ENCODE measurements at places on chromosomes 2 and 18.

DNA sequence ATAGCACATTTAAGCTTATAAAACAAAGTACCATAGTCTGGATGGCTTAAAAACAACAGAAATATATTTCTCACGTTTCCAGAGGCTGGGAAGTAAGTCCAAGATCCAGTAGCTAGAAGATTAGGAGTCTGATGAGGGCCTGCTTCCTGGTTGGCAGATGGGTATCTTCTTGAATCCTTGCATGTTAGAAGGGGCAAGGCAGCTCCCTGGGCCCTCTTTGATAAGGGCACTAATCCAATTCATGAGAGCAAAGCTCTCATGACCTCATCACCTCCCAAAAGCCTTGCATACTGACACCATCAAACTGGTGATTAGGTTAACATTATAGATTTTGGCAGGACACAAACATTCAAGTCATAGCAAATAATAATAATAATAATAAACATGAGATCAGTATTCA, 146.4 kb downstream of the CCDC102B start:
- no peaks in the 10 kb centered on the region for H3K27me3 ChIP-seq
- no peak overlapping the region for H3K4me3 ChIP-seq
- no peaks in the 10 kb centered on the region for H3K4me1 ChIP-seq

- H3K4me3 ChIP-seq, result no peak overlapping the region
- peak overlapping the region; percentile 79 for H3K27ac ChIP-seq
- H3K36me3 ChIP-seq, result no peaks in the 10 kb centered on the region
- H3K27me3 ChIP-seq, result no peaks in the 10 kb centered on the region
- peaks cover 20% of the 10 kb centered on the region for H3K4me1 ChIP-seq
These were observed 4.7 kb upstream of the ORC2 start for GRCh38 chr2:200968162-200968561.

GRCh38 chr2:65397122-65397521, 35.3 kb downstream of the SPRED2 start:
- H3K36me3 ChIP-seq, result no peaks in the 10 kb centered on the region
- H3K4me3 ChIP-seq, result no peak overlapping the region
- H3K4me1 ChIP-seq, result peaks cover 13% of the 10 kb centered on the region
- H3K27ac ChIP-seq, result no peak overlapping the region
- H3K27me3 ChIP-seq, result no peaks in the 10 kb centered on the region

DNA sequence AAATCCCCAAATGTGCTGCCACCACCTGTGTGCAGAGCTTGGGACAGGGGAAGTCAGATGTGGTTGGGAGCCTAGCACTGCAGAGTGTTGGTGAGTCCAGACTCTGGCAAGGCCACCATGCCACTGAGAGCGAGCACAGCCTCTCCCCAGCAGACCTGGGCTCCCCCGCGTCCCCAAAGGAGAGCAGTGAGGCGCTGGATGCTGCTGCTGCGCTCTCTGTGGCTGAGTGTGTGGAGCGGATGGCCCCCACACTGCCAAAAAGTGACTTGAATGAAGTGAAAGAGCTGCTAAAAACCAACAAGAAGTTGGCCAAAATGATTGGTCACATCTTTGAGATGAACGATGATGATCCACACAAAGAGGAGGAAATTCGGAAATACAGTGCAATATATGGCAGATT, 10.7 kb downstream of the NAB1 start:
- no peaks in the 10 kb centered on the region for H3K27me3 ChIP-seq
- H3K4me3 ChIP-seq, result no peak overlapping the region
- DNase-seq, result no peak
- no peak overlapping the region for H3K27ac ChIP-seq
- H3K36me3 ChIP-seq, result peaks cover 4% of the 10 kb centered on the region
- H3K4me1 ChIP-seq, result no peaks in the 10 kb centered on the region

DNA sequence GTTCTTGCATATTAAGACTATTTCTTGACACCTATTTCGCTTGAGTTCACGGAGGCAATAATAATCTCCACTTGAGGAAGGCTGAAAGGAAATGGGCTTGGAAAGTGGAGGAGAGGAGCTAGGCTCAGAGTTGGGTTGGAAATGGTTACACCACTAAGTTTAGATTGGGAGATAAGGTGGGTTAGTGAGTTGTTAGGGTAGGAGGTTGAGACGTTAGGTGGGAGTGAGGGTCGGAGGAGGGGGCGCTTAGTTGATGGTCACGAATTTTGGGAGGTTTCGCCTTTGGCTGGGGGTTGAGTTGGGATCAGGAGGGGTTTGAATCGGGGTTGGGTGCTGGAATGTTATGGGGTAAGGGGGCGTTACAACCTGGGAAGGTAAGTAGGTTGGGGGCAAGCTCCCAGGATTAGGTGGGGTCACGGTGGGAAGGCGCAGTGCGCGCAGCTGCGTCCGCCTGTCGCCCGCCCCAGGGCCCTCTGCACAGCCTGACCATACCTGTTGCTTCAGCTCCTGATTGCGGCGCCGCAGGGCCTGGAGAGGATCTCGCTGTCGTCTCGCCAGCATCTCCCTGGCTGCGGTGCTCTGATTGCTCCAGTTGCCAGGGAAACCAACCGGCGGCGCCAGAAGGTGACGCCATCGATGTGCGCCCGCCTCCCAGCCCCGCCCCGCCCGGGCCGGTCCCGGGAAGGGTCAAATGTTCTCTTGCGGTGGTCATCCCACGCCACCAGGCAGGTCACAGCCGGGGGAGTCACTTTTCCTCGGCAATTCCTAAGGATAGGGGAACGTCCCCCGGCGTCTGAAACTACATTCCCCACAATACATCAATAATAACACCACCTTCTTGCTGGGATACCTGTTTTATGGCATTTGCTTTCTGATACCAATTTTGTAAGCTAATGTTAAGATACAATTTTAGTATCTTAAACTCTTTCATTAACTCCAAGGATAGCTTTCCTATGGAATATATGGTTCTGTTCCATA, at the start of gene NPHP1:
NPHP1 (minus strand) TSS at position 606 of the 978 bp plus-strand sequence; CDS start at position 561, 45 bp downstream.
- H3K36me3 ChIP-seq, result no peaks in the 10 kb centered on the region
- H3K27me3 ChIP-seq, result no peaks in the 10 kb centered on the region
- H3K27ac ChIP-seq, result no peak within 1 kb of the TSS
- DNase-seq, result peak; percentile 92
- H3K4me1 ChIP-seq, result no peaks in the 10 kb centered on the region

DNA sequence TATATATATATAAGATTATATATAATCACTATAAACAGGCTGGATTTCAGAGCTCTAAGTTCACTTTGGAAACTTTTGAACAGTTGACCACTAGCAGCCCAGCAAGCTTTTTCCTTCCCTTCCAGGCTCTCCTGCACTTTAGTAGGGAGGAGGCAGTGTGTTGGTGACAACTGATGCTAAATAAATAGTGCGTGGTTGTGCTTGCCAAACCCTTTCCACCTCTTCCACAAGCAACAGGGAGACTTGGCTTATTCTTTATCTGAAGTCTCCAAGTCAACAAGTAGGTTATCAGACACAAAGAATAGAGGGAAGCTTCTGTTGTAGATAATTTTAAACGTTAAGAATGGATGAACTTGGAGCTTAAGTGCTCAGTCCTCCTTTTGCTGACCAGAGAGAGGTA, 408.2 kb upstream of the HNRNPA3 start:
- H3K27me3 ChIP-seq, result peaks cover 13% of the 10 kb centered on the region
- no peaks in the 10 kb centered on the region for H3K4me1 ChIP-seq
- H3K4me3 ChIP-seq, result no peak overlapping the region
- no peaks in the 10 kb centered on the region for H3K36me3 ChIP-seq
- no peak for DNase-seq

DNA sequence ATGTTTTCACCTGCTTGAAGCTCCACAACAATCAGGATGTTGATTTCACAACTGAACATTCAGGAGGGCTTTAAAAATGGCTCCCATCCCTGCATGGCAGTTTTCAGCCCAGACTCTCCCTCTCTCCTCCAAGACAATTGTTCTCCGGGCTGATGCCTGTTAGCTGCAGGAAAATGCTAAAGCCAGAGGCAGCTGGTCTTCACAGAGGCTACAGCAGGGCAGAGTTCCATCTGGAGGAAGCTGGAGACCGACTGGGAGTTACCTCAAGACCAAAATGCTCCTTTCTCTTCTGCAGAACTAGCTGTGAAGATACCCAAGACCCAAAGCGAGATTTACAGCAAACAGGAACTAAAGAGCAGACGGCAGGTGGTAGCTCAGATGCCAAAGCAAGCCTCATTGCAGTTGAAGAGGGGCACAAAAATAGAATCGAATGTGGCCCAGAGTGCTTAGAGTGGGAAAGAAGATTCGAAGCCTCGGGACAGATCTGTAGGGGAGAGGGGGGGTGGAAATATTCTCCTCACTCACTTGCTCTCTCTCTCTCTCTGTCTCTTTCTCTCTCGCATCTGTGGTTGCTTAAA, 423.6 kb downstream of the ZNF521 start:
- no peaks in the 10 kb centered on the region for H3K27me3 ChIP-seq
- no peak overlapping the region for H3K27ac ChIP-seq
- no peaks in the 10 kb centered on the region for H3K36me3 ChIP-seq
- no peak for DNase-seq

- peaks cover 3% of the 10 kb centered on the region for H3K4me1 ChIP-seq
- no peaks in the 10 kb centered on the region for H3K27me3 ChIP-seq
These were observed 111.5 kb downstream of the MGAT5 start for GRCh38 chr2:134365356-134365755.

DNA sequence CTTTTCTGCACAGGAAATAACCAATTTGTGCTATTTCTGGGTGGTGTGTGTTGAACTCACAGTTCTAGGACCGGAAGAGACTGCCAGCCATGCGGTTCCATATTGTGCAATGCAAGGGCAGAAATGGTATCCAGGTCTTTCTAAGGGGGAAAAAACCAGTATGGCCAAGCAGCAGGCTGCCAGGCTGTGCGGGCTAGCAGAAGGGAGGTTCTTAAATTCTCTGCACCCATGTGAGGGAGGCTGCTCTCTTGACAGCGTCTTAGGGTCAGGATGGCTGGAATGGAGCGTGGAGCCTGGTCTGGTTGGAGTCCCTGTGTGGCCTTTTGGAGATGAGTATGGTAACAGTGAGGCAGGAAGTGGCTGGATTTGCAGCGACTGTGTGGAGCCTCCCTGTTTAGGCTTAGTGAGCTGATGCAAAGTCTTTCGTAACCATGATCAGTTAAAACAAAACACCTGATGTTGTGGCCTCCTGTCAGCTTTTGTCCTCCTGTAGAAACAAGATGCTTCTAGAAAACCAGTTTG, 52.6 kb downstream of the NCK2 start:
- H3K36me3 ChIP-seq, result no peaks in the 10 kb centered on the region
- peaks cover 45% of the 10 kb centered on the region for H3K4me1 ChIP-seq
- DNase-seq, result peak; percentile 35
- peak overlapping the region; percentile 62 for H3K27ac ChIP-seq

DNA sequence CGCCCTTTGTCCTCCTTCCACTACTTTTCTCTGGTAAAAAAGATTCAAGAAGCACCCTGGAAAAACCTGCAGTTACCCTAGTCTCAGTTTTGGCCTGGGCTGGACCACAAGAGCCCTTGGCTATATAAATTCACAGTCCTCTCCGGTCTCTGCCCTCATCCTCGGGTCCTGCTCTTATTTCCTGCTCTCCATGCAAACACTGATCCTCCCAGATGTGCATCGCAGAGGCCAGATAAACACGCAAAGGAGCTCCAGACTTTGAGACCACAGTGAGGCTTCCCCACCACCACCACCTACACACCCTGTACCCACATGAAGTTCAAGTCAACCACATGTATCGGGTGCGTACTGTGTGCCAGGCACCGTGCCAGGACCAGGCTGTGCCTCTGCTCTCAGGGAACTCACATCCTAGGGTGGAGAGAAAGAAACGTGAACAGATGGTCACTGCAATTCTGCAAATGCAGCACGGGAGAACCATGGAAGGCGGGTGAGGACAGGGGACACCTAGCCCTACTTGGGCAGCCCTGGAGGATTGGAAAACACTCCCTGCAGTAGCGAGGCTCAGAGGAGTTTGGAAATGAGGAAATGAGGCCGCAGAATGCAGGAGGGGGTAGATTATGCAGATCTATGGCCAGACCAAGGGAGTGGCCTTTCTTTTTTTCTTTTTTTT, 7.4 kb downstream of the CTDSP1 start:
- peak overlapping the region; percentile 97 for H3K27ac ChIP-seq
- peaks cover 16% of the 10 kb centered on the region for H3K36me3 ChIP-seq
- peak; percentile 80 for DNase-seq
- peak overlapping the region; percentile 12 for H3K4me3 ChIP-seq

DNA sequence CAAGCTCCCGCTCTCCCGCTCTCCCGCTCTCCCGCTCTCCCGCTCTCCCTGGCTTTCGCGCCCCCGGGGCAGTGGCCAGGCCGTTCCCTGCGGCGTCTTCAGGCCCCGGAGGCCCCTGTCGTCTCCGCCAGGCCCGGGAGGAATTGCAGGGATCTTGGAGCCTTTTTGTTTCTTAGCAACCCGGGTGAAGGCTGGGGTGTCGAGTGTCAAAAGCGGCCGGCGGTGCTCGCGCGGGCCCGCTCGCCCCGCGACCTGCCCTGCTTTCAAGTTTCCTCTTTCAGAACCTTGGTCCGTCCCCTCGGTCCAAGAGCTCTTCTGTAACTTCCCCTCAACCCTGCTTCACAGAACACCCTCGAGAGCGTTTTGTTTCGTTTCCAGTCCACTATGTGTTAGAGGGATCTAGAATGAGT, 1.4 kb downstream of the RNF138 start:
- peaks cover 2% of the 10 kb centered on the region for H3K36me3 ChIP-seq
- peak overlapping the region; percentile 98 for H3K27ac ChIP-seq
- no peaks in the 10 kb centered on the region for H3K27me3 ChIP-seq
- peaks cover 3% of the 10 kb centered on the region for H3K4me1 ChIP-seq
- peak overlapping the region; percentile 93 for H3K4me3 ChIP-seq

GRCh38 chr2:31216734-31217133, 581 bp downstream of the CAPN14 start:
- no peak overlapping the region for H3K4me3 ChIP-seq
- no peaks in the 10 kb centered on the region for H3K36me3 ChIP-seq
- no peak overlapping the region for H3K27ac ChIP-seq
- no peak for DNase-seq

GRCh38 chr18:59929621-59930295, 30.0 kb downstream of the PMAIP1 start:
- no peaks in the 10 kb centered on the region for H3K27me3 ChIP-seq
- DNase-seq, result no peak
- H3K4me3 ChIP-seq, result no peak overlapping the region
- H3K4me1 ChIP-seq, result no peaks in the 10 kb centered on the region
- no peak overlapping the region for H3K27ac ChIP-seq

DNA sequence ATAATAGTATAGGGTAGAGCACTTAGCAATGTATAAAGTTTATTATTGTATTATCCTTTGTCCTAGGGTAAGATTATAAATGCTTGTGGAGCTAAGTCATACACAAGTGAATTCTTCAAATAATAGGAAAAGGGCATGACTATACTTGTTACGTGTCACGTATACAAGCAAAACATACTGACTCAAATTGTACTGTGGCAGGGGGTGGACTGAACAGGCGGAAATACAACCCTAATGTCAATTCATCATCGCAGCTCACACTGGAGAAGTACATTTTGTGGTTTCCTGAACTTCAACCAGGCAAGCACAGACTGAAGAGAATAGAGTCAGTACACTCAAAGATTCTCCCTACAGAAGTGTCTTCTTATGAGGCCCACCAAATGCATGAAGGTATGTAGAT, 201.0 kb downstream of the MBD2 start:
- H3K27me3 ChIP-seq, result no peaks in the 10 kb centered on the region
- H3K4me1 ChIP-seq, result no peaks in the 10 kb centered on the region
- peak; percentile 25 for DNase-seq
- no peak overlapping the region for H3K27ac ChIP-seq
- H3K36me3 ChIP-seq, result no peaks in the 10 kb centered on the region

GRCh38 chr2:157848213-157848612, 27.9 kb downstream of the ACVR1 start:
- H3K4me1 ChIP-seq, result no peaks in the 10 kb centered on the region
- no peak overlapping the region for H3K27ac ChIP-seq
- no peaks in the 10 kb centered on the region for H3K27me3 ChIP-seq
- H3K36me3 ChIP-seq, result peaks cover 9% of the 10 kb centered on the region
- H3K4me3 ChIP-seq, result no peak overlapping the region

All from small intestine (tissue), 16 donors.